Fibroblast of skin of right biceps (primary cell): ENCODE measurements at places on chromosomes 5 and 9.

GRCh38 chr9:89714321-89714720, 109.5 kb downstream of the GADD45G start:
- DNase-seq, result peak; percentile 22

- DNase-seq, result no peak
Observed at GRCh38 chr5:6464441-6464840, 15.8 kb downstream of the UBE2QL1 start.

DNA sequence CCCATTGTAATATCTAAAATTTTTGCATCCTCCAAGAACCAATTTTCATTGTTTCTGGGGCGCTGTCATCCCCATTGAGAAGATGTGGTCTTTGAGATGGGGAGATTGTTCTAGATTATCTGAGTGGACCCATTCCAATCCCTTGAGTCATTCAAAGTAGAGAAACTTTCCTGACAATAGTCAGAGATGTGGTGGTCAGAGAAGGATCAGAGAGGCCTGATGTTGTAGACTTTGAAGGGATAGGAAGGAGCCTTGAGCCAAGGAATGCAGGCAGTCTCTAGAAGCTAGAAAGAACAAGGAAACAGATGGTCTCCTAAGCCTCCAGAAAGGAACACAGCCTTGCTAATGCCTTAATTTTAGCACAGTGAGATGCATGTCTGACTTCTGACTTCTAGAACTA, 80.4 kb downstream of the TEK start:
- DNase-seq, result peak; percentile 28

- no peak for DNase-seq
Observed at GRCh38 chr9:120729791-120730241, 15.5 kb upstream of the MEGF9 start.

- DNase-seq, result no peak
Observed at GRCh38 chr5:139686706-139687441, 38.7 kb downstream of the CXXC5 start.

GRCh38 chr9:78549711-78550110, 252.8 kb downstream of the PSAT1 start:
- DNase-seq, result peak; percentile 31

- DNase-seq, result no peak
Observed at GRCh38 chr5:79811081-79811480, 121.4 kb downstream of the CMYA5 start.

DNA sequence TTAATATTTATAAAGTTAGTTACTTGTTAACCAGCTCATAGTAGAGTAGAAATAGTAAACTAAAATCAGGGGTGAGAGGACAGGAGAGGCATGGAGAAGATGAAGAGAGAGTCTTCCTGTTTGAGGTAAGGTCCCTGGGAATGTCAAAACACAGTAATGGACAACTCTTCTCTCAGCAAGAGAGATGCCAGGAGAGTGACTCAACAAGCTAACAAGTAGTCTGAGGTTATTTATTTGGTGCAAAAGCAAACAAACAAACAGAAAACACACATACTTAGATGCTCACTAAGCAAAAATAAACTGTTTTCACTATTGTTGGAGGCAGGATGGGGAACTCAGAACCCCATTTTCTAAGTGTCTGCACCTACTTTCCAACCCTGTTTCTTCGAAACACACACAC, 333.2 kb upstream of the RFX3 start:
- DNase-seq, result peak; percentile 51

DNA sequence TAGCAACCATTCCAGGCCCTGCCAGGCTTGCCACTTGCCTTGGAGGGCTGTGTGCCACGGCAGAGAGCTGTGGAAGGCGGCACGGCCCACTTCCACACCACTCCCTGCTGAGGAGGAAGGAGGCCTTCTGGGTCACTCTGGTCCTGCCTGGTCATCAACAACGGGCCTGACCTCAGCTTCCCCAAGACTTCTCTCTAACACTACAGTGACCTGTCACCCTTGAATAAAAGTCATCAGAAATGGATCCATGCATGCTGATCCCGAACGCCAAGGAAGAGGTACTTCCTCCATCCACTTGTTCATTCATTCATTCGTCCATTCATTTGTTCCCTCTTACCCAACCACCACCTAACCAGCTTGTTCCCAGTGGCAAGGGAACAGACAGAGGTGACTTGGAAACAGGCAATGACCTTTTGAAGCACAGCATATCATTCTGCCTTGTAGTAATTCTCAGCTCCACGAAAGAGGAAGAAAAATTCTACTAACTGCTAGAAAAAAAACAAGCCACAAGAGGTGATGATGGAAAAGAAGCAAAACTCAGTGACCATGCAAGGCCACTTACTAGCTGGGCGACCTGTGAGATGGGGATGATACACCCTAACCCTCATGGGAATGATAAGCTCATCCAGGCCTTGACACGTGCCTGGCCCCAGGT, 58.6 kb downstream of the STK10 start:
- DNase-seq, result no peak

GRCh38 chr9:129720865-129721545, 31.8 kb downstream of the PTGES start:
- no peak for DNase-seq

DNA sequence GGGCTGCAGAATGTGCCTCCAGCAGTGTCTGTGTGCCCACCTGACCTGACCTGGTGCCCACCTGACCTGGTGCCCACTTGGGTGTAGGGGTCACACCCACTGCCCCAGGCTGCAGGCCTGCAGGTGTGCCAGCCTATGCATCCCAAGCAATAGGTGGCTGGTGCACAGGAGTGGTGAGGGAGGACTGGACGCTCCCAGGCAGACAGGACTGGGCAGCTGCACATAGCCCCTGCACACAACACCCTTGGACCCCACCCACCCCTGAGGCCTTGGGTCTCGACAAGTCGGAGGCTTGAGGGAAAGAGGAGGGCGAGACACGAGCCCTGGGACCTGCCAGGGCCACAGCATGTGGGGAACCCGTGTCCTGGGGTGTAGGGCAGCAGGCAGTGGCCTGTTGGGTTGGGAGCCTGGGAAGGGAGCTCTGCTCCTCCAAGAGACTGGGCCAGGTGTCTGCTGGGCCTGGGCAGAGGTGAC, 10.8 kb upstream of the NRARP start:
- DNase-seq, result no peak

DNA sequence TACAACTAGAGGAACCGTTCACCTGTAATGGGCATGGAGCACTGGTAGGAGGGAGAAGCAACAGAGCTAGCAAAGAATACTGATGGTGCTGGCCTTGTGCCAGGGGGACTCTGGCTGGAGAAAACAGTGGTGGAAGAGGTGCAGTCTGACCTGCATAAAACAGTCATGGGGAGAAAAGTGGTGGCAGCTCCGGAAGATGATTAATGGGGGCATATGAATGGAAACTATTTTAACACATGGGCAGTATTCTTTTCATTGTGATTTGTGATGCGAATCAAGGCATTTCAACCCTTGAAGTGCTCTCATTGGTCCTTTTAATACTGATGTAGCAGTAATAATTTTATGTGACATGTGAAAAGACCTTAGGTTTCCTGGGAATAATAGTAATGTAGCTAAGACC, 219.6 kb downstream of the ADAMTS6 start:
- DNase-seq, result peak; percentile 34

- DNase-seq, result no peak
Observed at GRCh38 chr5:137960819-137961218, 71.6 kb downstream of the PKD2L2 start.

DNA sequence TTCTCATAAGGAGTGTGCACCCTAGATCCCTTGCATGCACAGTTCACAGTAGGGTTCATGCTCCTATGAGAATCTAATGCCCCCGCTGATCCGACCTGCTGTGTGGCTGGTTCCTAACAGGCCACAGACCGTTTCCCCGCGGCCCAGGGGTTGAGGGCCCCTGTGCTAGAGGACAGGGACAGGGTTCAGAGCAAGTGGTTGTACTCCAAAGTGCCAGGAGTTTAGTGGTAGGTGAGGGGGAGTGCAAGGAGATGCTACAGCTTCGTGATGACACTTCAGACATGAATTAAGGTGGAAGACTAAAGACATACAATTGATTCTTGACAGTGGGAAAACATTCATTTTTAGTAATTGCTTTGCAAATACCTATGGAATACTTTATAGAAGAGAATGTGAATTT, 40.5 kb downstream of the SNX24 start:
- no peak for DNase-seq

- DNase-seq, result no peak
Observed at GRCh38 chr5:125579182-125579581, 832.7 kb upstream of the ZNF608 start.

DNA sequence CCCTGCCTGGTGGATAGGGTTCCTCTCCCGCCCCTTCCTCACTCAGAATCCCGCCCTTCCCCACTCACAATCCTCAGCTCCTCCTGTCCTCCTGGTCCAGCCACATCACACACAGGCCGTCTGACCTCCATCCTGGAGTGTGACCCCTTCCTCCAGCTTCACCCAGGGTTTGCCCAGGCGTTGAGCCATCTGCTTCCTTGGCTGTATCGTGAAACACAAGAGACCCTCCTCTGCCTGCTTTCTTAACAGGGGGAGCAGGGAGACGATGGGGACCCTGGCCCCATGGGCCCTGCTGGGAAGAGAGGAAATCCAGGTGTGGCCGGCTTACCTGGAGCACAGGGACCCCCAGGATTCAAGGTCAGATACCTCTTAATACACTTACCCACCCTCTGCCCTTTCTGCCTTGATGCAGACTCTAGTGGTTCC, 32.3 kb upstream of the ORM1 start:
- DNase-seq, result no peak

DNA sequence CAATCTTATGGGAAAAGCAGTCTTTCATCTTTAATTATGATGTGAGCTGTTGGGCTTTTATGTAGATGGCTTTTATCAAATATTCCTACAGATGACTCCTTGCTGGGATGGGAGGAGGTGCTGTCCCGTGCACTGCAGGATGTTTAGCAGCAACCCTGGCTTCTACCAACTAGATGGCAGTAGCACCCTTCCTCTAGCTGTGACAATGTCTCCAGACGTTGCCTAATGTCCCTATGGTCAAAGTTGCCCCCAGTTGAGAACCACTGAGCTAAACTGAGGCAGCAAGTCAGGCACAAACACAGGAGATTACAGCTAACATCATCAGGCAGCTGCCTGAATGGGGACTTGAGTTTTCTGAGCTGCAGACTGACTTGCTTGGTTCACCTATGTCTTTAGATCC, 401.9 kb upstream of the PDE4D start:
- DNase-seq, result peak; percentile 26

DNA sequence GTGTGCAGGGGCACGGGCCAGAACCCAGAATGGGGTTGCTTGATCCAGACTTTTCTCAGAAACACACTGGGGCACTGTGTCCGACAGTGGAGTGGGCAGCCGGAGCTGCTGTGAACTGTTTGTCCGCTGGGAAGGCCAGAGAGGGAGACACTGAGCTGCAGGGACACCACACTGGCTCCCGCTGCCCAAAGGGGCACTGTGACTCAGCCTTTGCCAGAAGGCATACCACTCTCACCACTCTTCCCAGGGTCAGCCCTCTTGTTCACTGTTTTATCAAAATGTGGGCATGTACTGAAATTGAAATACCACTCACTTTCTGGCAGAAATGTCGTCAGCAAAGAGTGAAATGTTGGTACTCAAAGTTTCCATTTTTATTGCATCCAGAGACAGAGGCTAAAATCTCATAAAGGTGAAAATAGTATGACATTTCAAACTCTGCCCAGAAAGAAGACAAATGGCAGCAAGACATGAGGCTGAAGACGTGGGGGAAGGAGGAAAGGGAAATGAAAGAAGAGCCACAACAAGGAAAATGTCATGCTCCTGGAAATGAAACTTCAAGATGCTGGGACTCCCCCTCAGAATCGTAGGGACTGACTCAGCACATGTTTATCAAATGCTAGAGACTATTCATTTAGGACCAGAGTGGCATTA, 4.5 kb upstream of the IL7R start:
- DNase-seq, result no peak

DNA sequence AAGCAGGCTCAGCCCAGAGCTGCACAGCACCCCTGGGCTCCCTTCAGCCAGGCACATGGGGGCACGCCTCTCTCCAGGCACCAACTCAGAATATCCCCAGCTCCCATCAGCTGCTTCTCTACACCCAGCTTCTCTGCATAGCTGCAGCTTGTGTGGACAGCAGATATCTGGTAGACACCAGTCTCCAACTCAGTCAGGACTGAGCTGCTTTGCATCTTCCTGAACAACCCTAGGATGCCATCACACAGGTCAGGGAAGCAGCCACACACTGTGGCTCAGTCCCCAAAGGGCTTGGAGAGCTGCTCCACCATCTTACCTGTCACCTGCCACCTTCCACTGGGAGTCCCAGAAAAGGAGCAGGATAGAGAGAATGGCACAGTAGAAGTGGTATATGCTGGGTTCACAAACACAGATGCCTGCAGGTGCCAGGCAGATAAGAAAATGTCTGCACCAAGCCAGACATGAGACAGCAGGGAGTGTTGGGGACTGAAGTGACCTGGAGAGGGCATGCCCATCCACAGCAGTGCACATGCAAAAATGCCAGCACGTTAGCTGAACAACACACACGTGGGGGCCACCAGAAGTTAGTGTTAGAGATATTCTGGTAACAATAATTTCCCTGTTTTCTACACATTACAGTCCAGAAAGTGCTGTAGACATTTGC, 42.0 kb downstream of the THBS4 start:
- DNase-seq, result no peak

DNA sequence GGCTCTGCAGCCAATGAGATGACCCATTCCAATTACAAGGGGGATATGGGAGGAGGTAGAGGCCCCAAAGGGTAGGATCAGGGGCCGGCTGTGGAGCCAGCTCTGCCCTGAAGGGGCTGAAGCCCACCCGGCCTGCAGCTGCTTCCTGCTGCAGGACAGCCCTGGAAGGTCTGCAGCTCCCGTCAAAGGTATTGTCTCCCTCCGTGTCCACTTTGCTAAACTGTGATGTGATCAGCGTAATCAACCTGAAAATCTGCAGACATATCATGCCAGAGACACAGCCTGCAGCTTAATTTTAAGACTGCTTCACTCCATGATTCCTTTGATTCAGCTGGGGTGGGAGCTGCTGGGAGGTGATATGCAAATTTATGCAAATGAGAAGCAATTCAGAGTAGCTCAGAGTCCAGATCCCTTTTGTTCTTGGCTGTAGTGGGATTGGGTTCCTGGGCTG, 90.7 kb downstream of the GADD45G start:
- no peak for DNase-seq

DNA sequence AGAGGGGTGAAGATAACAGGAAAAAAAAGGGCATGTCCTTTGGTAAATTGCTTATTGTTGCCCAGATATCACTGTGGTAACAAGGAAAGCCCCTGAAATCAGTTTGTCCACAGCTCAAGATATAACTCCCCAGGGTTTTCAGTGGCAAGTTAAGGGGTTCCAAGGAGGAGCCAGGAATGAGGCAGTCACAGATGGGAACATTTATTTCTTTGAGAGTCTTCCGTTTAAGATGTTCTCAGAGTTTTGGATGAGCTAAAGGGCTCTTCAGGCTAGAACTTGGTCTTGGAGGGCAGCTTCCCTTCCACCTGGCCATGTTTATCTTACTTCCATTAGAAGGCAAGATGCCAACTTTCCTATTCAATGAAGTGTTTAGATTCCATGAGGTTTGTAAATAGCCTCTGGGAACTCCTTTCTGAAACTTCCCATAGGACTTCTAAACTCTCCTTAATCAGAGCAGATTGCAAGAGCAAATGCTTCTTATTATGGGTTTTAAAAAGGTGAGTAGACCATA, 277.6 kb upstream of the TNC start:
- DNase-seq, result peak; percentile 16

GRCh38 chr9:79215821-79216220, 355.9 kb upstream of the TLE4 start:
- DNase-seq, result peak; percentile 60
